Activated naive CD4-positive, alpha-beta T cell treated with Interleukin-2 at 50 U/mL for 16 hours (primary cell): ENCODE measurements at places on chromosomes 5 and 9.

DNA sequence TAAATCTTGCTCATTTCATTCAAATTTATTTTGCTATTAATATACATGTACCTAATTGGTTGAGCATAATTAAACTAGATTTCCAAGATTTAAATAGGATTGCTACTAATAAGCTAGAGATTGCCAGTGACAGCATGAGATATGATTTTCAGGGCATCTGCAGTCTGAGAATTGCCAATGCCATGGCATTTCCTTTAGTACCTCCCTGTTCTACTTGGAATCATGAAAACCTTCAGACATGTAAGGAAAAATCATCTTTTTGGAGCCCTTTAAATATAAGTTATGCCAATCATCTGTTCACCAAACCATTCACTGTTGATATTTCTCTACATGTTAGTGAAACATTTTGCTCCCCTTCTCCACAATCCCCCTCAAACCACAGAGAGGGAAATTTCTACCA, 691.4 kb downstream of the DNAH5 start:
- no peak for DNase-seq

GRCh38 chr5:158502686-158503085, 597.0 kb downstream of the EBF1 start:
- no peak for DNase-seq

- DNase-seq, result no peak
These were observed 463.8 kb downstream of the TLE1 start for GRCh38 chr9:81225596-81225995.

DNA sequence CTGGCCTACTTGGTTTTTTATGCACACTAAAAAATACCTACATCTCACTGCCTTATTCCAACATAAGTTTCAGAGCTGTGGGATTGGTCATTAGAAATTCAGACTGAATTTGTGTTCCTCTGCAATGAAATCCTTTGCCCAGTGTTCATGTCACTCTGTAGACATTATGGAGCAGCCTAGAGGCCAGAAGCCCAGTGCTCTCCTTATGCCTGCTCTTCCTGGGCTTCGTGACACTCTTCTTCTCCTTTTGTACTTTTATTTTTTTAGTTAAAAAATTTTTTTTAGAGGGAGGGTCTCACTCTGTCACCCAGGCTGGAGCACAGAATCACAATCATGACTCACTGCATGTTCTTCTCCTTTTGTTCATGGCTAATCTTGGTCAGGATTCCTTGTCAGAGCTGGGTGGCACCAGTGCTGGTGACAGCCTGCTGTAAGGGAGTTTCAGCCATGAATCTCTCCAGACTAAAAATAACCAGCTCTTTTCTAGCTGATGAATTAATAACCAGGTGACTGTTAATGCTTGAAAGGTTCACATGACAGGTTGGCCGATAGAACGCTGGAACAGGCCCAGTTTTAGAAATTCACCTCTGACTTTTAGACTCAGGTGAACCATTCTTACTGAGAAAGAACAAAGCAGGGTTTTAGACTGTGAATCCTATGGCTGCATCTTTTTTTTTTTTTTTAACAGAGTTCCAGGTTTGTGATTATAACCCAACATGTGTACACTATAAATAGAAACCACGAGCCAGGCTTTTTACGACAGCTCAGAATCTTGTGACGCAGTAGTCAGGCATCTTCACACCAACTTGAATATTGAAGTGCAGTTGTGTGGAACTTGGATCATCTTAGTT, 34.1 kb upstream of the C5orf47 start:
- no peak for DNase-seq

DNA sequence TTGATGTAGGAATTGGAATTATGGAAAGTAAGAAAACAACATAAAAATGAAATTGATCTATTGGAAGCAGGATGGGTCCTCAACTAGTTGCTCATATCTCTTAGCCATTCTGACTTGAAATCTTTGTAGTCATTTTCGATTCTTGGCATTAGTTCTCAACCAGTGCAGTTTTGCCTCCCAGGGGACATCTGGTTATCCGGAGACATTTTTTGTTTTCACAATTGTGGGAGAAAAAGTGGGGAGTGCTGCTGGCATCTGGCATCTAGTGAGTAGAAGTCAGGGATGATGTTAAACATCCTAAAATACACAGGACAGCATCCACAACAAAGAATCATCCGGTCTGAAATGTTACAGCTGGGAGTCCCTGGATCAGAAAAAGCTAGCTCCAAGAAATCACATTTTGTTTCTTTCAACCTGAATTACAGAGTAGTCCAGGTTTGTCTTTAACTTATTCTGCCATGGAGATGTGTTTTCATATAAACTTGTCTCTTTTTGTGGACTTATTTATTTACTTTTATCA, 74.9 kb downstream of the FBXL7 start:
- DNase-seq, result no peak

- DNase-seq, result no peak
These were observed 12.6 kb upstream of the ENDOG start for GRCh38 chr9:128805661-128806060.

- no peak for DNase-seq
These were observed 677 bp downstream of the RNF224 start for GRCh38 chr9:137227853-137228505.

- no peak for DNase-seq
These were observed 72.4 kb downstream of the TEK start for GRCh38 chr9:27181381-27181780.

DNA sequence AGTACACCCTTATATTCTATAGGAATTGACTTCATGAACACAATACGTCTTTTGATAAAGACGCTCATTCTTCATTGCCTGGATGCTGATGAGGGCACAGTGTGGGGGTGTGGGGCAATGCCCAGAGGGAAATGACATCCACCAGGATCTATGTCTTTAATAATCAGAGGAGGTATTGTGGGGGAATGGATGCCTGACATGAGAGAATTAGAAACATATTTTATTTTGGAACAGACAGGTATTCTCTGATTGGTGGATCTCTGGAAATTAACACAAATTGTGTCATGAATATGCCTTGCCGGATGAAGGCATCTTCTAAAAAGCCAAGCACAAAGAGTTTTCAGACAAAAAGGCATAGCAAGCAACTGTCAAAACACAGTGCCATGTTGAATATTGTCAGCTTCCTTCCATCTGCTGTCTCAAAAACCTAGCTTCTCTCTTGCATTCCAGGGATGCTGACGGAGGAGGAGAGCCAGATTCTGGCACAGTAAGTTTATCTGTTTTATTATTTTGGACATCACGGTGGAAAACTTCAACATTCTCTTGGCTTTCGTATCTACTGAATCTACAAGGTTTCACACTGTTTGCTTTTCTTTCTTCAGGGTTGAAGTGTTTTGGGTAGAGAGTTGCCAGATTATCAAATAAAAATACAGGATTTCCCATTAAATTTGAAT, 3.9 kb upstream of the C5orf58 start:
- DNase-seq, result no peak

- no peak for DNase-seq
These were observed 38.6 kb downstream of the SH3RF2 start for GRCh38 chr5:145975001-145975360.

DNA sequence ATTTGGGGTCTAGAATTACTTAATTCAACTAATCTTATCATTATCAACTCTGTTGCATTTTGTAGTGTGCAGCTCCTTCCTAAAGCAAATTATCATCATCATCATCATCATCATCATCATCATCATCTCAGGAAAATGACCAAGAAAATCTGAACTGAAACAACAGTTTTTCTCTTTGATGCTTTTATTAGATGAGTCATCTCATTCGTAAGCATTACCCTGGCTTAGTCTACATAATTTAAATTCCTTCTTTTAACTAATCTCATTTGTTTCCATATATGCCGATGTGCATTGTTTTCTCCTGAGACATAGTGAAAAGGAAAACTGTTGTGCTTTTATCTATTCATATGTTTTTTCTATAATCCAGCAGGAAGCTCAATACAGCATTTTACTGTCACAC, 173.0 kb upstream of the PDE4D start:
- no peak for DNase-seq
